Stimulated activated CD4-positive, alpha-beta T cell treated with anti-CD3 and anti-CD28 coated beads, Interleukin-1b, Interleukin-23, amount 100 ng/mL, for 1 hour (primary cell): ENCODE measurements at places on chromosomes 3 and 15.

DNA sequence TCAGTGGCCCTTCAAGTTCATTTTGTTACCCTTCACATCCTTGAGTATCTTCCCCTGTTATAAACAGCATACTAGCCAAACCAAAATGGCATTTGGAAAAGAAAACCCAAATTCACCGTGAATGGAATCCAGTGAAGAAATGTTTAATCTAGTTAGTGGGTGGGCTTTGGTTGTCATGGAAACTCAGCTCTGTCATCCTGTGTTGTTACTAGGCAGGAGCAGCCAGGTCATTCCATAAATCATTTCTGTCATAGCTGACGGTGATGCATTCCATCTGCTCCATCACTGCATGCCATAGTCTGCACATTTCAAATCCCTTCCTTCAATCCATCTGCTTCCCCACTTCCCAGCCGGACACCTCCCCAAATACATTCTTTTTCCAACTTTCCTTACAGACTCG lies 140.4 kb upstream of the CGNL1 start:
- no peak for DNase-seq

DNA sequence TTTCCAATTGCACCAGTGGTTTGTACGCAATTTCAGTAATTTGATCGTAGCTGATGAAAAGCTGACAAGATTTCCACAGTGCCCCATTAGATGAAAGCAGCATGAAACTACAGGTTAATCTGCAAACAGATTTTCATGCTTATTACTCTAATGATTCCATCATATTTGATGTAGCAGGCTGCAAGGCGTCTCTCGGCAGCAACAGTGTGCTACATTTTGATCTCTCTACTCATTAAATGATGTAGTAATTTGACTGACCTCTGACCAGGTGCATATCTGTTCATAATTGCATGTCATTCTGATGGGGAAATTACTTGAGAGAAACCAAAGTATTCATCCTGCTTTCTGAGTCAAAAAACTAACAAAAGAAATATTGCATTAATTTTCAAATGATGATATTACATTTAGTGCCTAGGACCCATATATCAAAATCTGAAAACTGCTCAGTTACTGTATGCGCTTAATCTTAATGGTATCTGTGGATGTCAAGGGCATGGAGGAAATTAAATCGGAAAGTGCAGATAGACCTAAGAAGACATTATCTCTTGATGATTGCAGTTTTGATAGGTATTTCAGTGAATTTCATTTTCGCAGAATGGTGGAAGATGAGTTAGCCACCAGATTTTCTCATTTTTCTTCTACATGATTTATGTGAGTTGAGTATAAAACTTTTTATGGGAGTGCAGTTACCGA lies 198.5 kb downstream of the RSRC1 start:
- no peak for DNase-seq

- no peak for DNase-seq
Measured at GRCh38 chr3:184656829-184657681, 54.8 kb downstream of the MAGEF1 start.

GRCh38 chr15:35499723-35500122 lies 46.2 kb downstream of the DPH6 start:
- no peak for DNase-seq

GRCh38 chr3:25478964-25479726 lies 51.1 kb downstream of the RARB start:
- DNase-seq = no peak

DNA sequence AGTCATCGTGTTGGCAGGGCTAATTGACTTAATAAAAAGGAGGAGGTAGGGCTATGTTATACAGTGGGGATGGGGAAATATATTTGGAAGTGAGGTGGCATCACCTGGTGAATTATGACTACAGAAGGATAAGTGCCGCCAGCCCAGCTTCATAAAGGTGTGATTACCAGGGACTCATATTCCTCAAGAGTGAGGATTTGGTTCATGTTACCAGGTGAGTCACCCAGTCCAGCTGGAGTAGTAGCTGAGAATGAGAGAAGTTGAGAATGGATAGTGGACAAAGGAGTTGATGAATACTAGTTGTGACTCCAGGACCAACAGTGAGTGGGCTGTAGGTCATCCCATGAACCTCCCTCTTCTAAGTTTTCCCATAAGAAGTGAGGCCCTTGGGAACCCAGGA lies 143.0 kb upstream of the GALNT15 start:
- DNase-seq = no peak
